ENCODE measurements at places on chromosomes 11 and 22. TPM values are rescaled to one million over a fixed set of nuclear protein-coding genes. Genes with fewer than 3 reads are reported as not detected.

- peaks cover 48% of the 10 kb centered on the region for H3K36me3 ChIP-seq
- no peak for DNase-seq
- no peak overlapping the region for H3K27ac ChIP-seq
- H3K4me1 ChIP-seq, result peaks cover 29% of the 10 kb centered on the region
- H3K4me3 ChIP-seq, result peak overlapping the region; percentile 45
Observed at GRCh38 chr11:116786966-116787365, 857 bp downstream of the ZPR1 start.

GRCh38 chr11:34356130-34356529 is 1.7 kb downstream of the ABTB2 start:
- no peaks in the 10 kb centered on the region for H3K36me3 ChIP-seq
- H3K27ac ChIP-seq, result no peak overlapping the region
- H3K27me3 ChIP-seq, result no peaks in the 10 kb centered on the region

TNNT3 gene
- polyA plus RNA-seq, result 2.5 TPM

GRCh38 chr11:116835791-116836631 is 1.4 kb downstream of the APOA1 start:
- no peak overlapping the region for H3K27ac ChIP-seq
- DNase-seq, result peak; percentile 84
- H3K27me3 ChIP-seq, result no peaks in the 10 kb centered on the region
- peak overlapping the region; percentile 38 for H3K4me3 ChIP-seq
- H3K4me1 ChIP-seq, result peaks cover 7% of the 10 kb centered on the region

- no peak overlapping the region for H3K27ac ChIP-seq
- no peak overlapping the region for H3K4me3 ChIP-seq
- H3K27me3 ChIP-seq, result peaks cover 3% of the 10 kb centered on the region
- H3K36me3 ChIP-seq, result no peaks in the 10 kb centered on the region
- H3K4me1 ChIP-seq, result peaks cover 5% of the 10 kb centered on the region
Observed at GRCh38 chr22:45667486-45667885, 4.1 kb upstream of the ATXN10 start.

- H3K27ac ChIP-seq, result no peak overlapping the region
- no peaks in the 10 kb centered on the region for H3K36me3 ChIP-seq
- H3K4me3 ChIP-seq, result no peak overlapping the region
- no peak for DNase-seq
- H3K4me1 ChIP-seq, result no peaks in the 10 kb centered on the region
- H3K27me3 ChIP-seq, result no peaks in the 10 kb centered on the region
Observed at GRCh38 chr11:61121917-61122316, 19.6 kb downstream of the CD5 start.

- no peak overlapping the region for H3K4me3 ChIP-seq
- H3K4me1 ChIP-seq, result no peaks in the 10 kb centered on the region
- no peaks in the 10 kb centered on the region for H3K27me3 ChIP-seq
- no peak overlapping the region for H3K27ac ChIP-seq
- H3K36me3 ChIP-seq, result peaks cover 10% of the 10 kb centered on the region
Observed at GRCh38 chr11:74646954-74647353, 54.6 kb downstream of the POLD3 start.

MS4A12 gene
- not detected for polyA plus RNA-seq

- no peaks in the 10 kb centered on the region for H3K27me3 ChIP-seq
- H3K4me1 ChIP-seq, result no peaks in the 10 kb centered on the region
- no peaks in the 10 kb centered on the region for H3K36me3 ChIP-seq
- DNase-seq, result no peak
Observed at GRCh38 chr11:13761716-13762115, 93.2 kb downstream of the FAR1 start.

MN1 gene
- 0.12 TPM for polyA plus RNA-seq

DNA sequence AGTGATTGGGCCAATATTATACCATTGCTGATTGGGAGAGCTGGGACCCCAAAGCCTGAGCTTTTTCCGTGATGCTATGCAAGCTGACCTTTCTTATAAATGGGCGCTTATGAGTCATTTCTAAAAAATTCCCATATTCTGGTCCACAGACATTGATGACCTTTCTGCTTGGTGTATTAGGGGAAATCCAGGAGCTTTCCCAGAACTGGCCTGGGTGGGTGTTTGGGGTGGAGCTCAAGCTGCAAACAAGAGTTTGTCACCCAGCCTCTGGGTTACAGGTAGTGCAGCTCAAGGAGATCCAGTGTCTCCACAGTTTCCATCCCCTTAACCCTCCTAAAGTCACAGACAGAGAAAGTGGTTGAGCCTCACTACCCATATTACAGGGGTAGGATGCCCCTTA is 67.7 kb downstream of the CCDC81 start:
- H3K27me3 ChIP-seq, result no peaks in the 10 kb centered on the region
- no peaks in the 10 kb centered on the region for H3K36me3 ChIP-seq
- H3K4me3 ChIP-seq, result no peak overlapping the region
- no peak overlapping the region for H3K27ac ChIP-seq
- DNase-seq, result no peak

DNA sequence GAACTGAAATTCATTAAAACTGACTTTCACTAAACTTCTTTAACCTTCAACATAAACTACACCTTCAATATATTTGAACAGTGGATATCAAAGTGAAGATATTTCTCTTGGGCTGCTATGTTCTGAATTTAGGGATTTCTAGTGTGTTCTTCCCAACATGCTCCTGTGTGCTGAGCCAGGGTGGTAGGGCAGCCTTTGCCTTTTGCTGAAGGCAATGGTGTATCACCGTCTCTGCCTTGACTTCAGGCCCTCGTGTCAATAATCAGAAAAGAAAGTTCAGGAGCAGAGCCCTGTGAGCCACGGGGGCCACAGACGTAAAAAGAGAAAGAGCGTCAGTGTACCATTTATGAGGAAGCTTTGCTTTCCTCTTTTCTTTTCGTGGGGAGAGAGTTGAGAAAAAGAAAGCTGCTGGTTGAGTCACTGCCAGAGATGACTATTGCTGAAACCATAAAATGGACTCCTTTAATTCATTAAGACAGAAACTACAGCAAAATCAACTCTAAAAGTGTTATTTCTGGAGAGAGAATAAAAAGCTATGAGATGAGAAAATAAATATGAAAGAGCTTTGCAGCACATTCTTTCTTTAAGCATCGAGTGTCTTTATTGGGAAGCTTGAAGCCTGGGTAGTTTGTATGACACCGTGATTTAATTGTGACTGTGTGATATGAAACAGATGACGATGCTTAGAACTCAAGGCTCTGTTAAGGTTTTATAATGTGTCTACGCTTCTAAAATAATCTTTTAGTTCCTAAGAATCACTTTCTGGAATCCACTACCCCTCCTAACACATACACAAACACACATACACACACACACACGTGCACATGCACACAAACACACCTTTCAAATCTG is 271.8 kb upstream of the MTNR1B start:
- no peaks in the 10 kb centered on the region for H3K4me1 ChIP-seq
- H3K4me3 ChIP-seq, result no peak overlapping the region
- H3K27ac ChIP-seq, result no peak overlapping the region
- no peaks in the 10 kb centered on the region for H3K27me3 ChIP-seq
- no peaks in the 10 kb centered on the region for H3K36me3 ChIP-seq

DNA sequence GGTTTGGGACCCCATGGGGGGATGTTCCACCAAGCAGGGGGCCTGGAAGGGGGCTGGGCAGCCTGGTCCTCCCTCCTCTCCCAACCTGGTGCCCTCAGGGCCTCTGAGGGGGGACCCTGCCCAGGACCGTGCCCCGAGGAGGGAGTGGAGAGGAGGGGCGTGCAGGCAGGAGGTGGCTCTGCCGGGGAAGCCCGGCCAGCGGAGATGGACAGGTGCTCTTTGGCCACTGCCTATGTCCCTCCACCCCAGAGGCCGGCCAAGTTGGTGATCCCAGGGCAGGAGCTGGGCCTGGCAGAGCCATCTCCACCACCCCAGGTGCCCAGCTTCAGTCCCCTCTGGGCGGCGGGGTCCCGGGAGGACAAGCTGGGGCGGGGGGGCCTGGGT is 2.4 kb downstream of the MUC2 start:
- no peaks in the 10 kb centered on the region for H3K36me3 ChIP-seq
- no peaks in the 10 kb centered on the region for H3K27me3 ChIP-seq
- no peak overlapping the region for H3K27ac ChIP-seq
- no peaks in the 10 kb centered on the region for H3K4me1 ChIP-seq
- H3K4me3 ChIP-seq, result no peak overlapping the region

MPPED2 gene
- polyA plus RNA-seq, result 0.91 TPM
